KBM-7 (cell line): ENCODE measurements at places on chromosomes 5 and 9.
A peak's percentile ranks its signal among the peaks of the same experiment; 100 is the strongest.

DNA sequence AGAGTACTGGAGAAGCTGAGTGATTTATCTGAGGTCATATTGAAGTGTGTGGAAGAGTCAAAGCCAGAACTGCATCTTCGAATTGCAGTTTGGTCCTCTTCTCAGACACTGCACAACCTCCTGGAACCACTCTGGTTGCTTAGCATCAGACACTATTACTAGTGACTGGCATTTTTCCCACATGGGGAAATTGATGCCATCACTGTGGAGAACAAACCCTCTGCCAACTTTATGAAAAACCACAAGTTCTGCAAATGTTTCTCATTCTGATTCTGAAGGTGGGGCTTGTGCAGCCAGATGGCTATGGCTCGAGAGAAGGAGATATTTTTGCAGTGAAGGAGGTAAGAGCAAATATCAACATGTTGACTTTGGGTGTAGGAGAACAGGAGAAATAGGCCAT is 67.2 kb downstream of the KCTD16 start:
- DNase-seq = peak; percentile 3

DNA sequence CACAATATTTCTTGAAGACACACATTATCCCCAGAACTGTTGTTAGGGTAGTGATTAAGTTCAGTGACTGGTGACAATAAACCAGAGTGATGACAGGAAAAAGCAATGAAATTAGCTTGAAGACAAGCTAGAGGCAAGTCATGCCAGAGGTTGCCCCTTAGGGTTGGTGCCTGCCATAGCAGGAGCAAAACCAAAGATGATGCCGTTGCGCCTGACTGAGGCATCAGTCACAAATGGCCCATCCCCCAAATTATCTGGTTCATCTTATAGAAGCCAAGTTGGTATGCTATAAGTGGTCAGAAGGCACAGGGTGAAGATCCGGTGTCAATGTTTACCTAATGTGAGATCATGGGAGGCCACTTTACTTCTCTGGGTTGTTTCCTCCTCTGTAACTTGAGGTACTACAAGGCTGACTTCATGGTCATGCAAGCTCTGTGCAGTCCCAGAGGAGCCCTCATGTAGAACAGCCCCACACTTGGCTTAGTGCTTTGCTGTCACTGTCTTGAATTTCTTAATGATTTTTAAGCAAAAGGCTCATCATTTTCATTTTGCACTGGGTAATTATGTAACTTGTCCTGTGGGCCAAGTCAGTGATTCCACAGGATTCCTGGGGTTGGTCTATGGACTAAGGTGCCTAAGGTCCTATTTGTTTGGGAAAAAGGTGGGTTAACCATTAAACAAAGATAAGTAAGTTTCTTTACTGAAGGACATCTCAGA is 211.3 kb downstream of the MAN2A1 start:
- DNase-seq = no peak

GRCh38 chr5:172635038-172635437 is 6.0 kb upstream of the NEURL1B start:
- no peak for DNase-seq

DNA sequence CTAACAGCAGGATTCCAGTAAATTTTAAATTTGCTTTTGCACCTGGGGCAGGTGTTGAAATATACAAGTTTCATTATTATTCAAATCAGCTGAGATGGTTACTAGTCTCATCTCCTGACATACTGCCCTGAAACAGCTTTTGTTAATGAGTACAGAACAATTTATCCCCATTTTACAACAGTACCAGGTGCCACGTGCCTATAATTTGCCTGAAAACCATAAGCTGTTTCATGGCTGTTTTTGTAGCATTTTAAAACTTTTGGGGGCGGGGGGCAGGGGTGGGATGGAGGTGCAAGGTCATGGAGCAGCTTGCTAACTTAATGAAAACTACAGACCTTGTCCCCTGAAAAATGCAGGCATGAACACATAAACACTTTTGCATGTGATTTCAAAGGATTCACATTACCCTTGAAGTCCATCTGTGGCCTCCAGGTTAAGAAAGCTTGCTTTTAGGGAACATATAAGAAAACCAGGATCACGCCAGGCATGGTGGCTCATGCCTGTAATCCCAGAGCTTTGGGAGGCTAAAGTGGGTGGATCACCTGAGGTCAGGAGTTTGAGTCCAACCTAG is 42.1 kb downstream of the TIMD4 start:
- DNase-seq = no peak

- DNase-seq = peak; percentile 76
These were observed 61.7 kb downstream of the TRIO start for GRCh38 chr5:14204785-14205321.

DNA sequence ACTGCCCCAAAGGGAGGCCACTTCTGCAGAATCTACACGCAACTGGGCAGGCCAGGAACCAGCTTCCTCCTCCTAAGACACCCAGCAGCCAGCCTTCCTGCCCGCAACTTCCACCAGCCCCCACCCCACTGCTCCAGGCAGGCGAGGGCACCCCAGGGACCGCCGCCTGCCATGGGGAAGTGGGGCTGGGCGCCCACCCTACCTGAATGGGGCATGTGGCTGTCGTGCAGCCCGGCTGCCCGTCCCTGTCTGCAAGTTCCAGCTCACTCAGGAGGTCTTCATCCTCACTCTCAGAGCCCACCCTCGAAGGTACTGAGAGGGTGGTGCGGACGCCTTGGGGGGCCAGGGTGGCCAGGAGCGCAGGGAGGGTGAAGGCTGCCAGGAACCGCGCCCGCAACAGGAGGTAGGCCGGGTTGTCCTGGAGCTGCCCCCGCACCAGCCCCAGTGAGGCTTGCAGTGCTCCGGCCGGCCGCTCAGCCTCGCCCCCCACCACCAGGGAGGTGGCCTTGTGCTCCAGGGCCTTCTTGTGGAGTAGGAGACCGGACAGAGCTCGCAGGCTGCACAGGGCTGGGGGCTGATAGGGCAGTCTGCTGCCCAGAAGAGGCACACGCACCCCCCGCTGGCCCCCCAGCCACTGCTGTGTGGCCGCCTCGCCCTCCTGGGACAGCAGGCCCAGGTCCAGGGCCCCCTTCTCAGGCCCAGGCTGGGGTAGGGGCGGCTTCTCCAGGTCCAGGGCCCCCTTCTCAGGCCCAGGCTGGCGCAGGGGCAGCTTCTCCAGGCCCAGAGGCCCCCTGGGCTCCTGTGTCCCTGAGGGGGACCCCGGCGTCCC is 4.1 kb upstream of the CARD9 start:
- no peak for DNase-seq

GRCh38 chr9:114371973-114372917 is 15.5 kb downstream of the AKNA start:
- peak; percentile 77 for DNase-seq

DNA sequence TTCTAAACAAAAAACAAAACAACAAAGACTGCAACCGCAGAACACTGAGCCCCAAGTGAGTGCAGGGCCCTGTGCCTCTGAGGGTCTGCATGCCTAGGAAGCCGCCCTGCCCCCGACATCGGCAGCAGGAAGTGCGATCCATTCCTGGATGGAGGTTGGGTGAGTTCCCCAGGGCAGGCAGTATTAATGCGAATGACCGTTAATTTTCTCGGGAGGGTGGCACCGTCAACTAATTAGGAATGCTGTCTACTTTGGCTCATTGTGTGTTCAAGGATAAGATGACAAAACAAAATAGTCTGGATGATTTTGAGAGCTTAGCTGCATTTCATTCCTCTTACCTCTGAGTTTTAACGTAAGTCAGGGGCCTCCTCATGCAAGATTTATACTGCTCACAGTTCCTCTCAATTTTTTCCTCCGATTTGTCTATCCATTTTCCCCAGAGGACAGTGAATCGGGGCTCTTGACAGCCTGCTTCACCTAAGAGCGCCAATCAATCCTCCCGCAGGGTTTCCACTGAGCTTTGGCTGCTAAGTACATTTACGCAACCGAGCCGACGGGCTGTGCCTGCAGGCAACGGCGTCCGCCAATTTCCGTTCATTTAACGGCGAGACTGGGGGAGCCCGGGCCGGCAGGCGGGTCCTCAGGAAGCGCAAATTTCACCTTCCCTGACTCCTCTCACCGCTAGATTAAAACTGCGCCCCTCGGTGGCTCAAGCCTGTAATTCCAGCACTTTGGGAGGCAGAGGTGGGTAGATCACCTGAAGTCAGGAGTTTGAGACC is 2.9 kb upstream of the NXNL2 start:
- DNase-seq = peak; percentile 91

- no peak for DNase-seq
These were observed 139.5 kb upstream of the SLC27A6 start for GRCh38 chr5:128825826-128826225.

DNA sequence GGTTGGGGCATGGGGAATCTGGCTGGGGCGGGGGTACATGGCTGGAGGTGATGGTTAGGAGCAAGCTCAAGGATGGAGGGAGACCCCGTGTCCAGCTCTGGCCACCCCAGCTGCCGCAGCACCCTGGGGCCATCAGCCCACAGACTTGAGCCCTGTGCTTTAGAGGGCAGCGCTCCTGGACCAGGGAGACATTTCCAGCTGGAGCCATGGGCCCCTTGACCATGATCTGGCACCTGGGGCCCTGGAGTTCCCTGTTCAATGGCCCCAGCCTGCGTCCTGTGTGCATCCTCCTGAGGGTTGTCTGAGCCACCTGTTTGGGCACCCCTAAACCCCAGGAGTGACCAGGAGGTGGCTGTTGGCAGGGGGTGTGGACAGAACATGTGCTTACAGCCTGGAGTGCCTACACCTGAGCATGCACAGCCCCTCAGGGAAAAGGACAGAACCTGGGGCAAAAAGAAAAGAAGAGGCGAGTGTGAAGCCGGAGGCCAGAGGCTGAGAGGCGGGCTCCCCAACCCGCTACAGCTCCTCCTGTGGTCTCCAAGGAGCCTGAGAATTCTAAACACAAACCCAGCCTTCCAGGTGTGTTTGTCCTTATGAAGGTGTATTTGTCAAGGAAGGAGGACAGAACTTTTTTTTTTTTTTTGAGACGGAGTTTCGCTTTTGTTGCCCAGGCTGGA is 126.7 kb downstream of the C9orf50 start:
- no peak for DNase-seq

DNA sequence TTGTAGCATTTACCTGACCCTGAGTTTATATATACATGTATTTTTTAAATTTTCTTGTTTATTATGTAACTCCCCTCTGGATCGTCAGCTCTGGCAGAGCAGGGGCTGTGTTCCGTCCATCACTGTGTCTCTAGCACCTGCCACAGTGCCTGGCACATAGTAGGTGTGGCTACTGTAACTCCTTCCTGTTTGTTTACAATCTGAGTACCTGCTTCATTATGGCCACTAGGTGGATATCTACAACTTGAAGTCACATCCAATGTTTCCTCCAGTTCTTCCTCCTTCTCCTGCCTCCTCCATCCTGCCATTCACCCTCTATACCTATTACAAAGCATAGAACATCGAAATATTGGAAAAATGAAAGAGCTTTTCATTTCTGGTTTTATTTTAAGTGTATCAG is 14.2 kb upstream of the PPP1R2B start:
- DNase-seq = no peak

GRCh38 chr9:14372437-14373335 is 58.7 kb upstream of the NFIB start:
- no peak for DNase-seq

GRCh38 chr9:134215699-134216448 is 51.5 kb upstream of the RNU6ATAC start:
- DNase-seq = peak; percentile 59

- no peak for DNase-seq
These were observed 1.1 kb upstream of the CMBL start for GRCh38 chr5:10308844-10309243.

- DNase-seq = peak; percentile 68
These were observed at the start of gene UBTD2 for GRCh38 chr5:172283020-172283861. TSS of gene UBTD2 (minus strand) at chr5:172283764. CDS start at chr5:172283665, 99 bp downstream.

DNA sequence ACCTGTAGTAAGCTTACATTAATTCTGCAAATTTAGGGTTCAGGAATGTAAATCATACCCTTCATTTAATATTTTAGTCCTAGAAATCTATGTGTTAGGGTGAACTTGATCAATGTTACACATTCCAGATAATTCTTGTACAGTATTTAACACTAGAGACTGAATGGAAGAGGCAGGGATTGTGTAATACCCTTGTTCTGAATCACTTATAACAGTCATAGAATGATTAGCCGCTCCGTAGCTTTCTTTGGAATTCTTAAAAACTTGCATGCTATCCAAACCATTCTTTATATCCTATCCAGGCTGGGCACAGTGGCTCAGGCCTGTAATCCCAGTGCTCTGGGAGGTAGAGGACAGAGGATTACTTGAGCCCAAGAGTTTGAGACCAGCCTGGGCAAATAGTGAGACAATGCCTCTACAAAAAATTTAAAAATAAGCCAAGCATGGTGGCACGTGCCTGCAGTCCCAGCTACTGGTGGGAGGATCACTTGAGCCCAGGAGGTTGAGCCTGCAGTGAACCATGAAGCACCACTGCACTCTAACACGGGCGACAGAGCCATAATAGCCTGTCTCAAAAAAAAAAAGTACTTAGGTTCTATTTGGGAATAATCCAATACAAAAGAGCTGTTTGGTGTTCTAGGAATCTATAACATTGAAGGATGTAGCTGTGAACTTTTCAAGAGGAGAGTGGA is 8.3 kb downstream of the ZNF483 start:
- no peak for DNase-seq

DNA sequence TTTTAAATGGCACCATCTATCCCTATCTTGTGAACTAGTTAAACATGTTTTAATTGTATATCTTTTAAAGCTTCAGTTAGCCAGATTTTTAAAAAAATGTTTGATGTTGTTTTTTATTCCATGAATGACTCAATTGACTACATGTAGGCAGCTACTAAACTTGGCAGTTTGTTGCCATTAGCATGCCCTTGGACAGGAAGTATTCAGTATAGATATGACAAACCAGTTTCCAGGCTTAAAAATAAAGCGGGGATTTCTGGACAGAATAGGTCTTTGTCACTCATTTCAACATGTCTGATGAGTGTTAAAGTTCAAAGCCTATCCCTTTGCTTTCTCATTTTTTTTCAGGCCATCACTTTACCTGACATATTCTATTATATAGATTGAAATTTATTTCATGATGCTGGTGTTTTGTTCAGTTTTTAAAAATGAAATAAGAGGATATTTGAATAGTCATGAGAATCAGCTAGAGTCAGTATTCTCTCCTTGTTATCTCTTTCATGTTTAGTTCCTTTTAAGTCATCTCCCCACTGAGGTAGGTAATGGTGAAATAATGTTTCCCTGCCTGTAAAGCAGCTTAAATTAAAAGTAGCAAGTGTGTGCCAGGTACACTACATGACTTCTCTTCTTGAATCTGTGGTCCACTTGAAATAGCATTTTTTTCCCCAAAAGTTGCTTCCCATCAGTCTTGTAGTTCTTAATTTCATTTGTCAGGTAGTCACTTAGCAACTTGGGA is 11.9 kb downstream of the TNFAIP8 start:
- DNase-seq = no peak

DNA sequence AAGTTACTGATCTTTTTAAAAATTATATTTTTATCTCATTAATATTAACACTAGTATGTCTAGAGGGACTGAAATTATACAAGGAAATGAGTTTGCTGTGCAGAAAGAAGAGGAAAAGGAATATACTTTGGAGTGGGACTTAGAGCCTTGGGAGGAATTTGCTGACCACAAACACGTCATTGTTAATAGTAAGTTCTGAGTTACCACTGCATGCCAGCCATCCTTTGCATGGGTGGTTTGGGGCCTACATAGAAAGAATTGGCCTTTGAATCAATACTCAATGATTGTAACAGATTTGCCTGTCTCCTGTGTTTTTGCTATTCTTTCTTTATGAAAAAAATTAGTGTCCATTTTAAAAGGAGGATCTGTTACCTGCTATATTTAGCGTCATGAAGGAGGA is 232.6 kb upstream of the TNC start:
- DNase-seq = no peak

GRCh38 chr9:4082948-4083347 is 216.9 kb downstream of the GLIS3 start:
- no peak for DNase-seq
